ENCODE measurements at places on chromosomes 6 and 20.

DNA sequence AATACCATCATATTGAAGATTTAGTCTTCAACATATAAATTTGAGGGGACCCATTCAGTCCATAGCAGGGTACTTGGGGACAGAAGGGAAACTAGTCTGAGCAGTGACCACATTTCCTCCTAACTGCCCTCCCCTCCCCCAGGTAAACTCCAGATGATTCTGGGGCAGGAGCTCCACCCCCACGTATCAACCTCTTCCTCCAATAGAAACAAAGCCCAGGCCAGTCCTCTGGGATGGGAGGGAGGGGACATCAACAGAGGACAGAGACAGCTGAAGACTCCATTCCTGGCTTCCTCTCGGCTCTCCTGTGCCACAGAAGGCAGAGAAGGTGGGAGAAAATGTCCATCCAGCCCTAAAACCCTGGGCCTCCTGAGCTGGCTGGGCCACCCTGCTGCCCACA is 85.0 kb upstream of the TOP1 start:
- DNase-seq, result no peak

DNA sequence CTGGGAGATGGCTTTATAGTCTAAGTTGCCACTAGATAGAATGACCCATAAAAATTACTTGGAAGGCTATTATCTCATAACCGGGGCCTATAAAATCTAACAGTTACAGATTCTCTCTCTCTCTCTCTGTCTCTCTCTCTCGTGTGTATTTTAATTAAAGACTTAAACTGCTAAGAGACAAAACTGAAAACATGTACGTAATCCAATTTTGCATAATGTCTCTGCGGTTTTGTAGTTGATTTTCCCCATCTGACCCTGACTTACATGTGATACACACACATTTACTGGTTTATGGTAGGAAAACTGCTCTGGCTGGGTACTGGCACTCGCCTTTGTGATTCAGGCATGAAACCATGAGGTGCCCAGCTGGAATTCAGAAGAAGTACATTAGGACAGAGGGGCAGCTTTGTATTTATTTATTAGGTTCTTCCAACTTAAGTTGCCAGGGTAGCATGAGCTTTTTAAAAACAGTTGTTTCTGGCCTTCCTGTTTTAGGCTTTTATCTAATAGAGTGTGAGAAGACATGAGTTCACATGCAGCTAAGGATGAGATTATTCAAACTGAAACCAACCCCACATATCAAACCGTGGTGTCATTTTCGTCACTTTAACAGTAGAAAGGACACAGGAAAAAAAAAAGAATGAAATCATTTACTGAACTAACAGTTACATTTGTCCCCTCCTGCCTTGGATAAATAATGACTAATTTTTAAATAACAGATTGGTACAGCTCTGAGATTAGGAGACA is 182.5 kb downstream of the GMPR start:
- DNase-seq, result no peak

DNA sequence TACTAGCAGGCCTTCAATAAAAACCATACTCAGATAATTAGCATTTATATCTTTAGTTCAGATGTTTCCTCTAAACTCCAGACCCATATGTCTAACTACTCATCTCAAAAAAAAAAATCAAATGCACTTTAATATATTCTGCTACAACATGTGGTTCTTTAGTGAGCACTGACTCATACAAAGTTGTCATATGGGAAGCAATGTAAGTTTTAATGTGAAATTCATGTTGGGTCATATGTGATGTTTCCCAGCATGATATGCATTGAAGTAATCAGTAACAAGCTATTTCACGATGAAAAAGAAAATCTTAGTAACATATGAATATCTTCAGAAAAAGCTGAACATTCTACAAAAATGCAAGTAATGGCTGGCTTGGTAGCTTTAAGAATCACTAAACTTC is 859.7 kb upstream of the ADGRB3 start:
- no peak for DNase-seq

DNA sequence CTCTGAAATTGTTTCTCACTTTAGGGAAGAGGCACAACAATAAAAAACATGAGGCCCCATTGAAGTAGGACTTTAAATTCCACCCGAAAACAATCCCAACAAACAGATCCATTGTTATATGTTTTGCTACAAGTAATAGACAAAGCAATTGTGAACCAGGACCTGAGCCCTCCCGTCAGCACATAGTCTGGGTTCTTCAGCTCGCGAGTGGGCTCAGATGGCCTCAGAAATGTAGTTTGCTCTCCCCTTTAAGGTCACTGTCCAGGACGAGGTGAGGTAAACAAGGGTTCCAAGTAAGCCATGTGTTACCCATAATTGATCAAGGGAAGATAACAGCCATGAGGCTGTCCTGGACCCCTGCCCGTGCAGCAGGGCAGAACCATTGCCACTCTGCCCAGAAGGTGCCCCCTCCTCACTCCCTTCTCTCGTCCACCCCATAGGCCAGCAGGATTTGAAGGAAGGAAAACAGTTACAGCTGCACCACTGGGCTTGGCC is 160.1 kb upstream of the QKI start:
- no peak for DNase-seq

- no peak for DNase-seq
Observed at GRCh38 chr20:46799781-46800408, 90.4 kb downstream of the SLC2A10 start.

DNA sequence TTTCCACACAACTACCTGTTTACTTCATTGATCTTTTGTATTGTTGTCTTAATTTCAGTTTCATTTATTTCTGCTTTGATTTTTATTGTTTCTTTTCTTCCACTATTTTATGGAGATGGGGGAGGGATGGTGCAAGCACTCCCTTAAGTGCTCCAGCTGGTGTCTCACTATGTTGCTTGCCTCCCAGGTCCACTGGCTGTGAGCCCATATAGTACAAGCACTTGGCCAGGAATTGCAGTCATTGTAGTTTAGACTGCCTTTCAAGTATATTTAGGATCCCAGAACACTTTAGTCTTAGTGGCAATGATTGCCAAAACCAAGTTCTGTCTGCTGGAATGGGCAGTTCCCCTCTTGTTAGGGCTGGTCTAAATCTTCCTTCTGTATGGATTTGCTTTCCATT is 34.9 kb upstream of the MAN1A1 start:
- DNase-seq, result no peak

DNA sequence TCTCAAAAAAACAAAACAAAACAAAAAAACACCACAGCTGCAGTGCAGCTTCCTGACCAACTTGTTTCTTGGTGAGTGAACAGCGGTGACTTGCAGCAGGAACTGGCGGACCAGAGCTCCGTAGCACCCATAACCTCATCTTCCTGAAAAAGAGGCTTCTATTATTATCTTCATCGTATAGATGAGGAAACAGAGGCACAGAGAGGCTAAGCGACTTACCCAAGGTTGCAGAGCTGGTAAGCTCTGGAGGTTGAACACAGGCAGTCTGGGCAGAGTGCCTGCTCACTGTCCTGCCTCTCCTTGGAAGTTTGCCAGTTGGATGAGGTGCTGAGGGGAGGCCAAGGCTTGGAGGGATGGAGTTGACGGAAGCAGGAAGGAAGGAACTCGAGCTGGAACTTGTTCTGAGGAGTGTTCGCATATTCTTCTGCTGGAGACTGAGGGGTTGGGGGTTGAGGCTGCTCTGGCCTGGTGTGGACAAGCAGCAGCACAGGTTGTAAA is 47.9 kb upstream of the CCDC167 start:
- DNase-seq, result no peak

GRCh38 chr6:145375502-145375901 is 359.8 kb downstream of the EPM2A start:
- DNase-seq, result no peak

GRCh38 chr6:140256248-140256647 is 881.8 kb upstream of the CITED2 start:
- DNase-seq, result no peak

GRCh38 chr20:63956664-63957003 is 418 bp upstream of the UCKL1 start:
- DNase-seq, result no peak

GRCh38 chr6:41723530-41724227 is 11.7 kb downstream of the TFEB start:
- no peak for DNase-seq

DNA sequence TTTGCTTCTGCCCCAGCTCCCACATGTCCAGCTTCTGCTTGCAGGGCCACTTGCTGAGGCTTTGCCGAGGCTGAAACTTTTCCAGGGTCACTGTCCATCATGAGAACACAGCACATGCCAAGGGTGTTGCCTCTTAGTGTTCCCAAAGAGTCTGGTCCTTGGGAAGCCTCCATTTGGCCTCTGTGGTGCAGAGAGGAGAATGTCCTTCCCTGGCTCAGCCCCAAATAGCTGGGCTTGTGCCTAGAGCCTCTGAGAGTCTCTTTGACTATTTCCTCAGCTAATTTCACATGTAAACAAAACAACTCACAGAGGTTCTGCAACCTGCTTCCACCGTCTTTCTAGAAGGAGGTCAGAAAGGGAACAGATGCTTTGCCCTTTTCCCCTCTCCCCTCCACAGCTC is 40.4 kb upstream of the RAB23 start:
- no peak for DNase-seq

DNA sequence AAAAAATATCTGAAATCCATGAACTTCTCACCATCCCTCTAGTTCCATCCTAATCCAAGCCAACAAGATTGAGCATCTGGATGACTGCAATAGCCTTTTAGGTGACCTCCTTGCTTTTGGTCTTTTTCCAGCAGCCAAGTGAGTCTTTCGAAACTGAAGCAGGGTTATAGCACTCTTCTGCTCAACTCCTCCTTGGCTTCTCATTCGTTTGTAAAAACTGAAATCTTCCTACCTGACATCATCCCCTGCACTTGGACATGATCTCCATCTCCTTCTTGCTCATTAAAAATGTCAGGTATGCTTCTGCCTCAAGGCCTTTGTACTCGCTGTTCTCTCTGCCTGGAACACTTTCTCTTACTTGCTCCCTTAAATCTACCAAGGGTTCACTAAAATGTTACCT is 46.0 kb downstream of the STX7 start:
- DNase-seq, result no peak

DNA sequence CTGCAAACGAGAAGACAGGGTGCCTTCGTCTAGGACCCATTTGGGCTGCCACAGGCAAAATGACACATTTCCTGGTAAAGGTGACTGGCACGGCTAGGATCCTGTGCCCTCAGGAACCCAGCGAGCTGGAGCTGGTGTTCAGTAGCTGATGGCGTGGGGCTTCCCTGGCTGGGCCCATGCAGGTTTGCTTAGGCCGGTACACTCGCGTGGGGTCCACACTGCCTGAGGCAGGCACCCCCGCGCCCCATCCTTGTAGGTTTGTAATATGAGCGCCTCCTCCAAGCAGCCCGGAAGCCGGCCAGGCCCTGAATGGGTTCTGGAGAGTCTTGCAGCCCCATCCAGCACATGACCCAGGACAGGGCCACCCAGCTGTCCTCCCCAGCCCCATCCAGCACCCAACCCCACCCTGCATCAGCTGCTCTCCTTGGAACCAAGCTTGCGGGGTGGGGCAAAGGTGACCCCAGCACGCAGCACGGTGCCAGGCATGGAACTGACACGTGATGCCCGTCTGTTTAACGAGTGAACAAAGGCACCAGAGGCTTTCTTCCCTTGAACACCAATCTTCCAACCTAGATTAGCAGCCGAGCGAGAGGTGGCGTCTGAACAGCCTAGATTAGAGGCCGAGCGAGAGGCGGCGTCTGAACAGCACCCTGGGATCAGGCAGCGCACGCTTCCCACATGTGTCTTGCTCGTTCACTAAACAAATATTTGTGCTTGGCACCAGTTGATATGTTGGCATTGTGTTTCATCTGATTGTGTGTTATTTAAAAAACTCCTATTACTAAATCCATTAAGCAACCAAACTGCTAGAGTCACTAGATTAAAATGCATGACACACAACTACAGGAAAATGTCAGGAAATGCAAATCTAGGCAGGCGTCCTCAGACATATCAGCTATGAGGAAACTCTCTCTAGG is 112.1 kb downstream of the DLL1 start:
- DNase-seq, result no peak

DNA sequence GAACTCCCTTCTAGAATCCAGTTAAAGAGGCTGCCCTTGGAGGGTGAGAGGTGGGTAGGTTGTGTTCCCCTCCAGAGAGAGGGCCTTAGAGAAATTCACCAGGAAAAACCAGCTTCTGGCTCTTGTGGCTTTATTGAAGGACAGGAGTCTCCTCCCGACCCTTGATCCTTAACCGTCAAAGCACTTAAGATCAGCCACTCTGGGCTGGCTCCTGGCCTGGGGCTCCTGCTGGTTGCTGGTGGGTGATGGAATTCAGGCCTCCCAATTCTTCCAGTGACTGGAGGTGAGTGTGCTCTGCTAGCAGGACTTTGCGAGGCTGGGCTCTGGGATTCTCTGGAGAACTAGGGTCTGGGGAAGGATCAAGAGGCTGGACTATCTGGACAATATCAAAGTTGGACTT is 75.6 kb upstream of the LGSN start:
- no peak for DNase-seq

- no peak for DNase-seq
Observed at GRCh38 chr6:8707956-8708772, 272.8 kb upstream of the SLC35B3 start.

DNA sequence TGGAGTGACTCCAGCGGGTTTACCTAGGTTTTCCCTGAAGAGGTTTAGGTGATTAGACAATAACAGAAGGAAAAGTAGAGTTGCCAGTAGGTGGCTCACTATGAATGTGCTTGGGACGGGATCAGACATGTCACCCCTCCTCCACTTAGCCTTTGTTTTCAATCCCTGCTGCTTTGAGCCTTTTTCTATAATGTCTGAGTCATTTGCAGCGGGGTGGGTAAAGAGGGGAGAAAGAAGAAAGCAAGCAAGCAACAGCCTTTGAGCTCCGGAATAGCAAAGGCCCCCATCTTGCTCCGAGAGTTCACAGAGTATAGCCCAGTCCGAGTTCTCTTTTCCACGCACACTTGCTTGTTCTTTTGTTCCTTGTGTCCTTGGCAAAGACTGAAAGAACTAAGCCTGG is 129.1 kb downstream of the PACRG start:
- no peak for DNase-seq

DNA sequence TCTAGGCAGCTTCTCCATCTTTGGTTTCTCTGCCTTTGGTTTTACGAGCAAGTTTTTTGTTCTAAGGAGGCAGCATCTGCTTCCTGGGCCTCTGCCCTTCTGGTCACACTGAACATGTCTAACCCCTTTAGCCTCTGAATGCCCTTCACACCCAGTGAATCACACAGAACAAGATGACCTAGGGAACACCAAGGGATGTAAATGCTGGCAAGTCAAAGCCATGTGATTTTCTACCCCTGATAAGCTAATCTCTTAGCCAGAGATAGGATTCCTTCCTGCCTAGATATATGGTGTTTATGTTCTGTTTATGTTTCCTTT is 7.2 kb upstream of the BPIFB6 start:
- DNase-seq, result no peak

- DNase-seq, result no peak
Observed at GRCh38 chr6:39686976-39687375, 38.2 kb downstream of the KIF6 start.

Measured in stimulated activated CD8-positive, alpha-beta memory T cell treated with anti-CD3 and anti-CD28 coated beads, Interleukin-4, amount 100 ng/mL, for 1 hour (primary cell).